ENCODE measurements at places on chromosomes 5 and 9.

DNA sequence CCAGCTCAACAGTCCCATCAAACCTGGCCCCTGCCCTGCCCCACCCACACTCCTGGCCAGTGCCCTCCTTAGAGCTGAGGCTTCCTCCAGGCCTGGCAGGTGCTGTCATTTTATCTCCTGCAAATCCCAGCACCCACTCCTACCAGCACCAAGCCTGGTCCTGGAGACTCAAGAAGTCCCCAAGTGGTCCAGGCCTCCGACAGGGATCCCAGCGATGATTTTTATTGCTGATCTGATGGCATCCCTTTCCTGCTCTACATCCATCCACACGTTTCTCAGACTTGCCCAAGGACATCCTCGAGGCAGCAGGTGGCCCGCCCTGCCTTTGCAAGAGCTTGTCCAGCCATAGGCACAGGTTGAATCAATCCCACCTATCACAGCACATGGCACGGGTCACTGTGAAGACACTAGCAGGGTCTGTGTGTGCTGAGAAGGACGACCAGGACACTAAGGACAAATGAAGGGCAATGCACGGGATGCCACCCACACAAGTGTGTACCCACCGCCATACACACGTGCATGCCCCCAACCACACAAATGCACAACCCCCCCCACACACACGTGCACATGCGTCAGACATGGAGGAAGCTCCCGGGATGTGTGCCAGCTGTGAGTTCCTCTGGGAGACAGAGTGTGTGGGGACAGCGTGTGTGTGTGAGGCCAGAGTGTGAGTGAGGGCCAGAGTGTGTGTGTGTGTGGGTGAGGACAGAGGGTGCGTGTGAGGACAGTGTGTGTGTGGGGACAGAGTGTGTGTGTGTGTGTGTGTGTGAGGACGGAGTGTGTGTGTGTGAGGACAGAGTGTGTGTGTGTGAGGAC, 62.4 kb upstream of the UBAC1 start:
- DNase-seq = no peak

GRCh38 chr9:135279834-135280393, 192.4 kb downstream of the OLFM1 start:
- no peak for DNase-seq

GRCh38 chr5:34037726-34038125, 5.3 kb downstream of the C1QTNF3 start:
- no peak for DNase-seq

GRCh38 chr5:153746440-153746839, 256.0 kb downstream of the GRIA1 start:
- no peak for DNase-seq

DNA sequence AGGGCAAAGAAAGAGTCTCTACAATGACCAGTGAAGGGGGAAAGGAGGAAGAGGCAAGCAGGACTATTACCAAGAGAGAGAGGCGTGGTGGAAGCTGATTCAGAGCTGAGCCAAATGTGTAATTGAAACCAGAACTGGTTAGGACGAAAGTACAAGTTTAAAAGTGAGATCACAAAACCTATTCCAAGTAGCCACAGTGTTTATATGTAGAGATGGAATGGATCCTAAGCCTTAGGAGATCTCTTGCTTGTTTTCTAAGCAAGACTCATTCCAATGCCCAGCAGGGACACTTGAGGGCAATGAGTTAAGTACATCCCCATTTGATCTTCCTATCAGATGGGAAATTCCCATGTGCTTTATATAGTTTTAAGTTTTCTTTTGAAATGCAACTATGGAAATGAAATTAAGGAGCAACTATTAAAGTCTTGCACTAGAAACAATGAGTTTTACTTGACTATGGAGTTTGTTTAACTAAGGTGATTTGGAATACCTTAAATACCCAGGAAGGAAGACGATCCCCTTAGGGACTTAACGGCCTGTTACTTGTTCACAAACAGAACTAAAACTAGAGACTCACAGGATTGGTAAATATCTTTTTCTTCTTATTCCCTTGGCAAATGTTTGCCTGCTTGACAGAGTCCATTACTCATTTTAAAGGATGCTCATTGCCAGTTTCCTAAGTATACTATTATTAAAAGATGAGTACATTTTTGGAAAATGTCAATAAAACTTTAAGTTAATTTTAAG, 51.1 kb upstream of the SNX2 start:
- DNase-seq = no peak

DNA sequence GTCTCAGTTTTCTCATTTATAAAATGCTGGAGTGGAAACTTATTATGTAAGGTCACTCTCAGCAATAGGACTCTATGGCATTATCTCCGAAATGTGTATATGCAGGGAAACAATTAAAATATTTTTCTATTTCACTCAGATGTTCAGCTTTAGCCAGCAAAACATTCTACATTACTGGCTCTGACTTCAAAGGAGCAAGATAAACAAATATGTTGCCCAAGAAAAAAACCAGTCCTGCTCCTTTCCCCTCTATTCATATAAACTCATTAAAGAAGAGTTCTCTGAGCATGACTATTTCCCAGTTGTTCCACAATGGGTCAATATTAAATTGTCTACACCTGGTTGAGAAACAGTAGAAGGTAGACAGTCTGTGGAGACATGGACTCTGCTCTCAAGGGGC, 155.0 kb downstream of the NPR3 start:
- no peak for DNase-seq

DNA sequence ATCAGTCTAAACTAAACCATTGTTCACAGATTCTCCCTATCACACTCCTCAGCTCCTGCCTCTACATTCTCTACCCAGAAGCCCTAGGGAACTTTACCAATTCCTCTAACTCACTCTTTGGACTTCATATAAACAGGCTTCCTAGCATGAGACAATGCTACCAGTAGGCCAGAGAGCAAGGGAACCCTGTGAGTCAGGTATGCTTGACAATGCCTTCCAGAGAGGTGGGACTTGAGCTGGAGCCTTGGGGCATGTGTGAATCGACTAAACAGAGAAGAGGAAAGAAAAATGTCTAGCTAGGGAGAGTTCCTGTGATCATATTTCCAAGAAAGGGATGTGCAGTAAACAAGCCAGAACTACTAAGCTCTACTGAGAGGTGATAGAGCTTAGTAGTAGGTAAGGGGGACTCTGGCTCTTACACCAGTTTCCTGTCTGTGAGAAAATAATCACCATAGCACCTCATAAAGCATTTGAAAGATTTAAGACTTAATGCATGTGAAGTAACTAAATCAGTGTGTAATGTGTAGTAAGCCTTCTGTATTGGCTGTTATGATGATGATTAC, 6.4 kb upstream of the RFK start:
- DNase-seq = no peak

- DNase-seq = no peak
Observed at GRCh38 chr9:69279084-69279731, 45.8 kb upstream of the ENTREP1 start.

- DNase-seq = no peak
Observed at GRCh38 chr9:136694163-136694871, 7.1 kb upstream of the AGPAT2 start.

DNA sequence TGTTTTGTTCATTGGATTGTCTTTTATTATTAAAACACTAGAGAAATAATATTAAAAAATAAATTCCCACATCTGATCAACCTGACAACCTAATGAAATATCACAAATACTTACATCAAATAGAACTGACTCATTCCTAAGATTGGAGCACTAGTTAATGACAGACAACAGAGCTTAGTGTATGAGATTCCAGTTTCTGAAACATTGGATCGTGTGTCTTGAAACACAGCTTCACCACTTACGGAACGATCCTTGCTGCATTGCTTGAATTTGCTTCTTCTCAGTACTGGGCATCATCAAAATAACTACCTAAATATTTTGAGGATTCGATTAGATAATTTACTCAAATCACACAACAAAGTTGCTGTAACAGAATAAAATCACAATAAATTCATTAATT, 667.2 kb upstream of the CDH18 start:
- no peak for DNase-seq
